Activated T-cell treated with anti-CD3 and anti-CD28 coated beads, Interleukin-2, amount 50 U/mL, for 72 hours (primary cell): ENCODE measurements at places on chromosomes 3 and 15. TPM values are rescaled to one million over a fixed set of nuclear protein-coding genes. Genes with fewer than 3 reads are reported as not detected.

GRCh38 chr15:87599616-87600015 is 656.9 kb downstream of the NTRK3 start:
- H3K36me3 ChIP-seq = no peaks in the 10 kb centered on the region
- peaks cover 14% of the 10 kb centered on the region for H3K4me1 ChIP-seq
- H3K4me3 ChIP-seq = no peak overlapping the region
- H3K27ac ChIP-seq = no peak overlapping the region

Gene SLC9A9
- 4.3 TPM for total RNA-seq

GRCh38 chr3:176219970-176220369 is 977.3 kb downstream of the TBL1XR1 start:
- peaks cover 3% of the 10 kb centered on the region for H3K36me3 ChIP-seq
- no peak for DNase-seq
- no peaks in the 10 kb centered on the region for H3K27me3 ChIP-seq
- no peak overlapping the region for H3K4me3 ChIP-seq
- no peak overlapping the region for H3K27ac ChIP-seq
- H3K4me1 ChIP-seq = no peaks in the 10 kb centered on the region

- DNase-seq = no peak
- no peaks in the 10 kb centered on the region for H3K36me3 ChIP-seq
- H3K4me3 ChIP-seq = no peak overlapping the region
- H3K27me3 ChIP-seq = no peaks in the 10 kb centered on the region
Measured at GRCh38 chr3:85258819-85259218, 300.0 kb downstream of the CADM2 start.

DNA sequence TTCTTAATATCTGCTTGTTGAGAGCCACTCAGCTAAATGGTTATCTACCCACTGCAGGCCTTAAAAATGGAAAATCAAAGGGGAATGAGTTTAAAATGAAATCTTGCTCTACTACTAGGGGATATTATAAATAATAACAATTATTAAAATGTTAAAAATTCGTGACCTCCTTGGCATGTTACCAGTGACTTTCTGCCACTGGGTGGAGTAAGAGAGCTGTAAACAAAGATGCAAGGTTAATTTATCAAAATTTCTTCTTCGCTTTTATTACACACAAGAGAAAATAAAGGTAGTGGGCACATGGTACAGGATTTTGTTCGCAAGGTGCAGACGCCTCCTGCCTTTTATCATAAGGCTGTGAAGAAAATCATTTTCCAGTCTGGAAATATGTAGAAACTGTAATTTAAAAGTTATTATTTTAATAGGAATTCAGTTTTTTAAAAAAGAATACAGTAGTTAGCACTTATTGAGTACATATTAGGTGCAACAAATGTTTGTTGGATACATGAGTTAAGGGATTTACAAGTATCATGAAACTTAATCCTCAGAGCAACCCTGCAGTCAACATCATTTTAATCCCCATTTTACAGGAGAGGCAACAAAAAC is 272.6 kb downstream of the SUCLG2 start:
- DNase-seq = no peak
- no peak overlapping the region for H3K27ac ChIP-seq
- H3K27me3 ChIP-seq = no peaks in the 10 kb centered on the region

DNA sequence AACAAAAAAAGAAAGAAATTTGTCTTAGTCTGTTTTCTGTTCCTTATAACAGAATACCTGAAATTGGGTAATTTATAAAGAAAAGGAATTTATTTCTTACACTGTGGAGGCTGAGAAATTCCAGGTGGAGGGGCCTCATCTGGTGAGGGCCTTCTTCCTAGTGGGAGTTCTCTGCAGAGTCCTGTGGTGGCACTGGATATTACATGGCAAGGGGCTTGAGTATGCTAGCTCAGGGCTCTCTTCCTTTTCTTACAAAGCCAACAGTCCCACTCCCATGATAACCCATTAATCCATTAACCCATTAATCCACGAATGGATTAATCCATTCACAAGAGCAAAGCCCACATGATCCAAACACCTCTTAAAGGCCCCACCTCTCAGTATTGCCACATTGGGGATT is 2.9 kb upstream of the SATB1 start:
- no peaks in the 10 kb centered on the region for H3K27me3 ChIP-seq
- DNase-seq = no peak

DNA sequence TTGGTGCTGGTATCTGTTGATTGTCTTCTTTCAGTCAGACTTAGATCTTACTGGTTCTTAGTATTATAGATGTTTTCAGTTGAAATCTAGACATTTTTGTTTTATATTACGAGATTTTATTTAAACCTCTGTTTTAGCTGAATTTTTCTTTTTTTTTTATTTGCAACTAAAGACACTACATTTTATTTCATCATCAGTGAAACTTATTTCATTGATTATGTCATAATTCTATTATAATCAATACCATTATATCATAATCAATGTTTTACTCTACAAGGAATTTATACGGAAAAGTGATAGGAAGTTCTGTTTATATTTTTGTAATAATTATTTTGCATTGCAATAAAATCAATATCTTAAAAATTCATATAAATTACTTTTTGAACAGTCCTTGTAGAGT is 477.4 kb upstream of the MDFIC2 start:
- no peak overlapping the region for H3K27ac ChIP-seq
- DNase-seq = no peak
- no peaks in the 10 kb centered on the region for H3K36me3 ChIP-seq
- H3K4me3 ChIP-seq = no peak overlapping the region
- H3K4me1 ChIP-seq = no peaks in the 10 kb centered on the region

Gene ARHGAP31
- total RNA-seq = 12.7 TPM

- H3K36me3 ChIP-seq = no peaks in the 10 kb centered on the region
- no peaks in the 10 kb centered on the region for H3K27me3 ChIP-seq
- DNase-seq = peak; percentile 12
- no peaks in the 10 kb centered on the region for H3K4me1 ChIP-seq
- H3K4me3 ChIP-seq = no peak overlapping the region
Measured at GRCh38 chr3:142180761-142181362, 31.5 kb upstream of the TFDP2 start.

Gene USP13
- 12.4 TPM for total RNA-seq

DNA sequence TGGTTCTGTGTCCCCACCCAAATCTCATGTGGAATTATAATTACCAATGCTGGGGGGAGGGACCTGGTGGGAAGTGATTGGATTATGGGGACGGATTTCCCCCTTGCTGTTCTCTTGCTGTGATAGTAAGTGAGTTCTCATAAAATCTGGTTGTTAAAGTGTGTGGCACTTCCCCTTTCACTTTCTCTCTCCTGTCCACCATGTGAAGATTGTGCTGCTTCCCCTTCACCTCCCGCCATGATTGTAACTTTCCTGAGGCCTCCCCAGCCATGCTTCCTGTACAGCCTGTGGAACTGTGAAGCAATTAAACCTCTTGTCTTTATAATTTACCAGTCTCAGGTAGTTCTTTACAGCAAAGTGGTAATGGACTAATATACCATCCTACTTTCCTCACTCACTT is 289.6 kb downstream of the EFHB start:
- H3K36me3 ChIP-seq = no peaks in the 10 kb centered on the region
- DNase-seq = no peak
- no peaks in the 10 kb centered on the region for H3K27me3 ChIP-seq
- H3K4me1 ChIP-seq = peaks cover 6% of the 10 kb centered on the region

Gene CLDN18
- total RNA-seq = not detected

DNA sequence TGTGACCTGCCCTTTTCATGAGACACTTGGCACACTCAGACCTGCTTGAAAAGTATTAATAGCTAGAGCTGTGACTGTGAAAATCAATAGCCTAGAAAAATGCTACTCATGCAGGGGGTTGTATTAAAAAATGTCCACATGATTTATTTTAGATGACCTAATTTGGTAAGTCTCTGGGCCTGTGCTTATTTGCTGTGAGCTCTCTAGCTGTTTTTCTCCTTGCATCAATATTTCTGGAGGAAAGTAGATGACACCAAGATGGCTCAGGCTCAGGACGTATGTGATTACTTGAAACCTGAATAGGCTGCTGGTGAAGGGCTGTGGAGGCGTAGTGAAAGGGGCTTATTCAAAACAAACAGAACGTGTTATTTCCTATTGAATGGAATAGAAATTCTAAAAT is 29.5 kb downstream of the KCNAB1 start:
- peaks cover 8% of the 10 kb centered on the region for H3K27me3 ChIP-seq
- no peak overlapping the region for H3K27ac ChIP-seq
- no peak overlapping the region for H3K4me3 ChIP-seq
- no peaks in the 10 kb centered on the region for H3K36me3 ChIP-seq
- H3K4me1 ChIP-seq = peaks cover 7% of the 10 kb centered on the region
- no peak for DNase-seq

GRCh38 chr3:14234251-14235002 is 55.8 kb downstream of the LSM3 start:
- peaks cover 16% of the 10 kb centered on the region for H3K36me3 ChIP-seq
- peaks cover 41% of the 10 kb centered on the region for H3K27me3 ChIP-seq
- H3K4me1 ChIP-seq = peaks cover 24% of the 10 kb centered on the region
- no peak for DNase-seq
- no peak overlapping the region for H3K4me3 ChIP-seq

Gene DAPK2
- total RNA-seq = 3.3 TPM

Gene FYCO1
- total RNA-seq = 25.1 TPM

DNA sequence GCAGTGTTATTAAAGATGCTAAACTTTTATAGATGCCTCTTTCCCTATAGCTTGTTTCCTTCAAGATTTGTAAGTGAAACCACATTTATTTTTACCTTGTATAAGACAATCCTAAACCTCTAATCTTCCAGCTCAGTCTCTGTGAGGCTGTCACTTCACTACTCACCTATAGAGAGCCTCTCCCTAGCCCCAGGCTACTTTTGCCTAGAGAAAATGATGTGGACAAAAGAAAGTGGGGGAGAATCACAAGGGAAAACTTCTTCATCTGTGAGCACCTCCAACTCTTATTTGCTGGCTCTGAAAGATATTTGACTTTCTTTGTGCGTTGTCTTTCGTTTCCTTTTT is 74.9 kb upstream of the SCN5A start:
- no peak overlapping the region for H3K4me3 ChIP-seq
- no peaks in the 10 kb centered on the region for H3K36me3 ChIP-seq
- no peak for DNase-seq

GRCh38 chr3:152405915-152406802 is 137.4 kb downstream of the MBNL1 start:
- no peaks in the 10 kb centered on the region for H3K36me3 ChIP-seq
- DNase-seq = no peak
- H3K27ac ChIP-seq = peak overlapping the region; percentile 4
- H3K4me3 ChIP-seq = no peak overlapping the region

- H3K27me3 ChIP-seq = no peaks in the 10 kb centered on the region
- peaks cover 21% of the 10 kb centered on the region for H3K4me1 ChIP-seq
- H3K36me3 ChIP-seq = no peaks in the 10 kb centered on the region
Measured at GRCh38 chr3:114745322-114746240, 401.5 kb downstream of the ZBTB20 start.

GRCh38 chr3:177994976-177995375 is 541.3 kb upstream of the KCNMB2 start:
- H3K4me3 ChIP-seq = peak overlapping the region; percentile 63
- DNase-seq = no peak
- peaks cover 32% of the 10 kb centered on the region for H3K4me1 ChIP-seq
- H3K27me3 ChIP-seq = no peaks in the 10 kb centered on the region

DNA sequence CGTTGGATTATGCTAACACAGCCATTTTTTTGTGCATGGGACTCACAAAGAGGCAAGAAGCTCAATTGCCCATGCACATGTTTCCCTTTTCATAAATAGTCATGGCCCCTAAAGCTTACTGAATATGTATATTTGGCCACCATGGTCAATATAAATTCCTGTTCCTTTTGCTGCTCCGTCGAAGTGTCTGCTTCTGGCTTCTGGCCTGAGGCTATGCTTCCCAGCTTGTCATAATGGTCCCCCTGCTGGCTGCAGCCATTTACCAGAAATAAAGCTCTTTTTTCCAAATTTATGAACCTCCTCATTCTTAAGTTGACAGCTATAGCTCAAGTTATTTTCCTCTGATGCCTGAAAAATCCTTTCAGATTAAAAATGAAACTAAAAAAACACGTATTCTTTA is 602.1 kb downstream of the VGLL3 start:
- H3K4me1 ChIP-seq = no peaks in the 10 kb centered on the region
- H3K4me3 ChIP-seq = no peak overlapping the region
- no peak overlapping the region for H3K27ac ChIP-seq
- DNase-seq = no peak

- no peaks in the 10 kb centered on the region for H3K36me3 ChIP-seq
- H3K4me1 ChIP-seq = no peaks in the 10 kb centered on the region
- DNase-seq = no peak
- H3K27ac ChIP-seq = no peak overlapping the region
- H3K27me3 ChIP-seq = peaks cover 7% of the 10 kb centered on the region
Measured at GRCh38 chr15:33515121-33515520, 204.4 kb downstream of the RYR3 start.

- H3K36me3 ChIP-seq = no peaks in the 10 kb centered on the region
- no peaks in the 10 kb centered on the region for H3K27me3 ChIP-seq
- no peaks in the 10 kb centered on the region for H3K4me1 ChIP-seq
- DNase-seq = no peak
- H3K4me3 ChIP-seq = no peak overlapping the region
- H3K27ac ChIP-seq = no peak overlapping the region
Measured at GRCh38 chr3:52518723-52519444, 14.8 kb downstream of the NT5DC2 start.

- H3K4me3 ChIP-seq = no peak overlapping the region
- no peaks in the 10 kb centered on the region for H3K36me3 ChIP-seq
- H3K27me3 ChIP-seq = no peaks in the 10 kb centered on the region
Measured at GRCh38 chr3:175655351-175655750, 796.2 kb downstream of the NAALADL2 start.

Gene POPDC2
- total RNA-seq = 6.6 TPM

Gene ZNF502
- total RNA-seq = 2.3 TPM

DNA sequence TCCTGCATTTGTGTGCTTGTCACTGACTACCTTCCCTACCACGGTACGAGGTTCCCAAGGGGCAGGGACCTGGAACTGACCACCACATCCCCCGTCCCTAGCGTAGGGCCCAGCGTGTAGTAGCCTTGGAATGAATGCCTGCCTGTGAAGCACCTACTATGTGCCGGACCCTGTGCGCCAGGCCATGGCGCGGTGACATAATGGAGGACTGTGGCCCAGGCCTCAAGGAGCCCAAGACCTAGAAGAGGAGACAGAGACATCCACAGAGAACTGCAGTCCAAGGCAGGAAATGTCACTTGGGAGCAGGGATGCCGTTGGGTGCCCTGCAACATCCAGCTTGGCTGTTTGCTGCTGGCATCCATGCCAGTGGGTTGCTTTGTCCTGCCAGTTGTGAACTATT is 71.9 kb upstream of the SLC6A6 start:
- H3K36me3 ChIP-seq = no peaks in the 10 kb centered on the region
- H3K27ac ChIP-seq = no peak overlapping the region
- H3K4me1 ChIP-seq = no peaks in the 10 kb centered on the region
- DNase-seq = no peak

Gene JMJD7
- total RNA-seq = 16.0 TPM
